IPS DF 6.9 (cell line): ENCODE measurements at places on chromosomes 6 and 20.

DNA sequence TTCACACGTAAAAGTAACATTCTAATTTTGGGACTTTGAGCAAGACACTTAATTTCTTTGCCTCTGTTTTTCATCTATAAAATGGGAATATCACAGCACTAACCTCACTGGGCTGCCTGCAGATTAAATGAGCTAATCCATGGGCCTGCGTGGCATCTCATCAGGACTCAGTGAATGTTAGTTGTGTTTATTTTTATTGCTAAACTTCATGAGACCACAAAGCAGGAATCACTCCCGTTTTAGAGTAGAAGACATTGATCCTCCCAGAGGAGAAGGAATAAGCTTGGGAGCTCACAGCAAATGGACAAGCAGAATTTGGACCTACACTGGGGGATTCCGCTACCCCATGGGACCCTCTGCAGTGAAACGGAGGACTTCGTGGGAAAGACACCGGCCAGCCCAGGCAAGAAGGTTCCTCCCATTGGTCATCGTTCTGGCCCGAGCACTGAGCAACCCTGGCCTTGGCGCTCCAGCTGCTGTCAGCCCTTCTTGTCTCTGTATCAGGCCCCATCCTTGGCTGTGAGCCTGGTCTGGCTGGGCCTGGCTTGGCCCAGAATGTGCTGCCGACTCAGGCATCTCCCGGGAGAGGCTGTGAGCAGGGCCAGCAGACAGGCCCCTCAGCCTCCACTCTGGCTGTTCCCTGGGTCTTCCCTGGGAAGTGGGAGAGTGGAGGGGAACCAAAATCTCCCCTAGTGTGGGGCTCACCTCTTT, 79.8 kb downstream of the NFATC2 start:
- no peak for DNase-seq

DNA sequence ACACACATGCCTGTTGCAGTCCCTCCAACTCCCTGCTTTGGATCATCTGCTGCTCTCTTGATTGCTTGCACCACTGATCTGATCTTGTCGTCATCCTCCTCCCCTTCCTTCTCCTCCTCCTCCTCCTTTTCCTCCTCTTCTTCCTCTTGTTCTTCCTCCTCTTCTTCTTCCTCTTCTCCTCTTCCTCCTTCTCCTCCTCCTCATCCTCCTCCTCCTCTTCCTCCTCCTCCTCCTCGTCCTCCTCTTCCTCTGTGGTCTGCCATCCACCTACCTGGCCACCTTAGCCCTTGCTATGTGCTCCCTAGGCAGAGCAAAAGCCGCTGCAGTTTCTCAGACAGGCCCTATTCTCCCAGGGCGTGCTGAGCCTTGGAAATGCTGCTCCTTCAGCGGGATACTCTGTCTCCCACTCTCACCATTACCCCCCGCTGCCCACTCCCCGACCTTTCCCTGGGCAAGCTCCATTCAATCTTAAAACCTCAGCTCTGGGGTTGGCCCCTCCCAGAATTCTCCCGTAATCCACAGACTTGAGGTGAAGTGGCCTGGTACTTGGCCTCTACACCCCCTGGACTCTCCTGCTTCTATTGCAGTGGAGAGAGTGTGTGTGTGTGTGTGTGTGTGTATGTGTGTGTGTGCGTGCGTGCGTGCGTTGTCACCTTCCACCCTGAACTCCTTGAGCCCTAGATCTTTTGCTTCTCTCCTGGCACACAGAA, 105.0 kb downstream of the SASH1 start:
- DNase-seq = no peak

DNA sequence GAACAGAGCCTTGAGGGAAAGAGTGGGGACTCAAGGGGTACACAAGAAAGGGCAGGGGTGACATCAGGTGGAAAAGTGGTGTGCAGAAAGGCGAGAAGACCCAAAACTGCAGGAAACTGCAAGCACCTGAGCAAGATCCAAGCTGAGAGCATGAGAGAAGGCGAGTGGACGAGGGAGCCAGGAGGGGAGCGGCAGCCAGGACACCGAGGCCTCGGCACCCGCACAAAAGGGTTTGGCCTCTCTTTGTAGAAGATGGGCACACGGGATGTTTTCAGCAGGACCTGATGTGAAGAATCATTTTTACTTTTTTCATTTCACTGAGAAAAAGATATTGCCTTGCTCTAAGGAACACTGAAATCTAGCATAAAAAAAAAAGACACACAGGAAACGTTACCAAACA, 82.1 kb upstream of the FOXQ1 start:
- no peak for DNase-seq

DNA sequence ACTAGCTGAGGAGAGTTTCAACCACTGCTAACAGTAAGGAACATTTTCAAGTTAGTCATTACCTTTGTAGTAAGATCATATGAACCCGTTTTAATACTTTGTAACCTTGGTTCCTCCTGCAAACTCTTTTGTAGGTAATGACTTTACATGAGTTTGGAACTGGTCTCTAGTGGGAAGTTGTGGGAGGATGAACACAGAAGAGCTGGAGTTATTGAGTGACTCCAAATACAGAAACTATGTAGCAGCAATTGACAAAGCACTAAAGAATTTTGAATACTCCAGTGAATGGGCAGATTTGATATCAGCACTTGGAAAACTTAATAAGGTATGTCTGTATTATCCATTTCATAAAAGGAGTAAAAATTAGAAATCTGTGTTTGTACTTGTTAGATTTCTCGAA, 29.3 kb downstream of the DOP1A start:
- no peak for DNase-seq

GRCh38 chr6:56988145-56988544, 33.2 kb downstream of the BEND6 start:
- no peak for DNase-seq

GRCh38 chr6:137666202-137666774, 172.1 kb upstream of the OLIG3 start:
- DNase-seq = no peak

DNA sequence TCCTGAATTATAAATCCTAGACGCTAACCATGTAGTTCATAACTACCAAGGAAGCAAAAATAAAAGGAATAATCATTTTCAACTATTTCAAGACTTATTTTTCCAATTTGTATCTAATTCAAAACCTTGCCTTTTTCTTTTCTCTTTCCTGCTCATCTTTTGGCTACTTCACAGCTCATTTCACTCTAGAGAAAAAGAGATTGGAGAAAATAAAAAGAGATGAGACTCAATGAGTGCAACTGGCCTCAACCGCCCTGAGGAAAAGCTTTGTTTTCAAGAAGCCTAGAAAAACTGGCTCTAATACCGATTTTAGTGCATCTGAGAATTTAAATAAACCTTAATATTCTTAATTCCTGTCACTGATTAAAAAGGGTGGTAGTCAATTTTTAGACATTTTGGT, 36.4 kb downstream of the IPCEF1 start:
- DNase-seq = no peak

DNA sequence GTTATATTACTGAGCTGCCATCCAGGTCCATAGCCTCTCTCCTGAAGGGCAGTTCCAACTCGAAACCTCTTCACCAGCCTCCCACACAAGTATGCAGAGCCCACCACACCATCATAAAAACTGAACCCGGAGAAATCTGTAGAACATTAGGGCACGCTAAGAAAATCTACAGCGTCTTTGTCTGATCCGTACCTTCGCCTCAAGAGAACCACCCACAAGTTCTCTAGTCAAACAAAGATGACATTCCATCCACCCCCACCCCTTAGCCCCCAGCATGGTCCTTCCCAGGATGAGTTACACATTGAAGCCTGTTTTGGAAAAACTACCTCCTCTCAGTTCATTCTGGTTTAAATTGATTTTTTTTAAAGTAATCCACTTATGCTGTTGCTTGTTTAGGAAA, 219.7 kb downstream of the ZMYND8 start:
- DNase-seq = no peak

DNA sequence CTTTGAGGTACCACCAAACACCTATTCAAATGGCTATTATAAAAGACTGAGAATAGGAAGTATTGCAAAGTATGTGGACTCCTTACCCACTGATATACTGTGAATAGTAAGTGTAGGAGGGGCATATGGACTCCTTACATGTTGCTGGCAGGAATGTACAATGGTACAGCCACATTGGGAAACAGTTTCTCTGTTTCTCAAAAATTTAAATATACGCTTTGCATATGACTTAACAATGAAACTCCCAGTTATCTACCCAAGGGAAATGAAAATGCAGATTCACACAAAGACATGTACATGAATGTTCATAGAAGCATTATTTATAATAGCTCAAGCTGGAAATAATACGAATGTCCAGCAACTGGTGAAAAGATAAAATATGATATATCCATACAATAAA, 5.5 kb upstream of the ENPP1 start:
- no peak for DNase-seq

DNA sequence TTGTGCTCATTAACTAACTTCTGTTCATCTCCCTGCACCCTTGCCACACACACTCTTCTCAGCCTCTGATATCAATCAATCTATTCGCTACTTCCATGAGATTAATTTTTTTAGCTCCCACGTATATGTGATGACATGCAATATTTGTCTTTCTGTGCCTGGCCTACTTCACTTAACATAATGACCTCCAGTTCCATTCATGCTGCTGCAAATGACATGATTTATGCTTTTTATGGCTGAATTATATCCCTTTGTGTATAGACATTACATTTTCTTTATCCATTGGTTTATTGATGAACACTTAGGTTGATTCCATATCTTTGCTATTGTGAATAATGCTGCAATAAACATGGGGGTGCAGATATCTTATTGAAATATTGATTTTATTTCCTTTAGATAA, 50.8 kb upstream of the SPTLC3 start:
- DNase-seq = no peak

GRCh38 chr6:2958331-2958711, 13.0 kb downstream of the SERPINB6 start:
- no peak for DNase-seq

- DNase-seq = no peak
Observed at GRCh38 chr6:41239467-41240159, 11.5 kb downstream of the TREML4 start.

DNA sequence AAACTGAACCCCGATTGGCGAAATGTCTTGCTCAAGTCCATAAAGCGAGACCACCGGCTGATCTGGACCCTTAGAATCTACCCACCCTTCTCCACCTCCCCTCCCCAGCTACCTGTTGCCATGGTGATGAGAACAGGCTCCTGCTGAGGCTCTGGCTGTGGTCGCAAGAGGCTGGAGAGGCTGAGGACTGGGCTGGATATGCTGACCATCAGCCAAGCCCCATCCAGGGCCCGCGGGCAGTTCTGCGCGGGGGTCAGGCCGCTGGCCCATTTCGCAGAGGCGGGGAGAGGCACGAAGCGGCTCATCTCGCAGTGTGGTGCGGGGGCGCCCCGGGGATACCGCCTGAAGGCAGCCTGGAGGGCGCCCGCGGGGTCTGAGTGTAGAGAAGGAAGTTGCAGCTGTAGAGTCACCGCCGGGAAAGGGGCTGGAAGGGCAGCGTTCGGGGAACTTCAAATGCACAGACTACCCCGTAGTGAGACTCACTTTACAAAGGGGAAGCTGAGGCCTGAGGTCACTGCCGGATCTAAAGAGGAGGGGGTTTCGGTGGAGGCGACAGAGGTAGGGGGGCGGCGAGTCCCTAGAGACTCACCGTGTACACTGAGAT, 671 bp downstream of the TAPBP start:
- DNase-seq = no peak
